Effector CD8-positive, alpha-beta T cell (primary cell): ENCODE measurements at places on chromosomes 12 and 14.

- DNase-seq: no peak
Observed at GRCh38 chr12:124635316-124635715, 67.9 kb upstream of the NCOR2 start.

DNA sequence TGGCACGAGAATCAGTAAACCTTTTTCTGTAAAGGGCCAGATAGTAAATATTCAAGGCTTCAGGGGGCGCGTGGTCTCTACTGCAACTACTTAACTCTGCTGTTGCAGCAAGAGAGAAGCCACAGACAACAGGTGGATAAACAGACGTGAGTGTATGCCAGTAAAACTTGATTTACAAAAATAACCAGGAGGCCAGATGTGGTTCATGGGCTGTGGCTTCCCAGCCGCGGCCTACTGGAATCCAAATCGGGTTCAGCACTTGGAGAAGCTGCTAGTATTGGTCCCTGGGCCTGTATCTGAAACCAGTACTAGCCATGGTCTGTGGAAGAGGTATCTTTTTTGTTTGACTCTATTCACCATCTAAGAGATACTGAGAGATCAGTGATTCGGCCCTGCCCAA lies 13.3 kb downstream of the PPP2R5C start:
- no peak for DNase-seq

DNA sequence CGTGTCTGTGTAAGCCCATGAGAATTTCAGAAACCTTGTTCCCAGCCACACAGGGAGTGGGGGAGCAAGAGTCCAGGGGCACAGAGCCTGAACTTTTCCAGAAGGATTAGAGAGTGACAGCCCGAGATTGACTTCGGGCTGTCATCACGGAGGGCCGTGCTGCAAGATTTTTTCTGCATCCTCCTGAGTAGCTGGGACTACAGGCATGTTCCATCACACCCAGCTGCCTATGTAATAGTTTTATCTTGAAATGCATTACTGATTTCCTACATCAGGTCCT lies 14.4 kb downstream of the EVL start:
- no peak for DNase-seq

DNA sequence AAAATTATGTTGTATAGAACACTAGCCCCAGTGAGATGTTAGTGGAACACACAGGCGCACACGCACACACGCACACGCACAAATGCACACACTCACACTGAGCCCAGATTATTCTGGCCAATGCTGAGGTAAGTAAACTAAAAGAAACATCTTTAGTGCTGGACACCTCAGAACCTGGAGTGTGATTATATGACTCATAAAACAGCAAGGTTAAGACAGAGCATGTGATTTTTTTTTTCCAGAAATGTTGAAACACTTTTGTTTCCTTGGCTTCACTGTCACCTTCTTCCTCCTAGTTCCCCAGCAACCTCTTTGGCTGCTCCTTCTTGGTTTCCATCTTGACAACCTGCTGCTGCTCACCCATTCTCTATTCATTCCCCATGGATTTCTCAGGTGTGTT lies 141.0 kb upstream of the ALG10B start:
- DNase-seq: no peak

GRCh38 chr14:44316647-44317440 lies 190.2 kb downstream of the FSCB start:
- no peak for DNase-seq

DNA sequence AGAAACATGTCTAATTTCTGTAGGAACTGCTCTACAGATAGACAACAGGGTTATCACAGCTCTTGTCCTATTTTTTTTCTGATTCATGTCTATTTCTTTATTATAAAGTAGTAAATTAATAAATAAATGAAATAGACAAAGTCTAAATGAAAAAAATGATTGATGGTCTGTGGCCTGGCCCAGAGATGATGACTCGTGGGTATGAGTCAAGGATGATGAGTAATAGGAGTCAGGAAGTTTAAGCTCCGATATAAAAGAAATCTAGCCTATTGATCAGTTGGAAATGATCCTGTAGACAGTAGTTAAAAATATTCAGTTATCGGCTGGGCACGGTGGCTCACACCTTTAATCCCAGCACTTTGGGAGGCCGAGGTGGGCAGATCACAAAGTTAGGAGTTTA lies 90.6 kb upstream of the RTL1 start:
- DNase-seq: no peak

- DNase-seq: no peak
Observed at GRCh38 chr12:68831751-68832503, 23.9 kb downstream of the MDM2 start.

DNA sequence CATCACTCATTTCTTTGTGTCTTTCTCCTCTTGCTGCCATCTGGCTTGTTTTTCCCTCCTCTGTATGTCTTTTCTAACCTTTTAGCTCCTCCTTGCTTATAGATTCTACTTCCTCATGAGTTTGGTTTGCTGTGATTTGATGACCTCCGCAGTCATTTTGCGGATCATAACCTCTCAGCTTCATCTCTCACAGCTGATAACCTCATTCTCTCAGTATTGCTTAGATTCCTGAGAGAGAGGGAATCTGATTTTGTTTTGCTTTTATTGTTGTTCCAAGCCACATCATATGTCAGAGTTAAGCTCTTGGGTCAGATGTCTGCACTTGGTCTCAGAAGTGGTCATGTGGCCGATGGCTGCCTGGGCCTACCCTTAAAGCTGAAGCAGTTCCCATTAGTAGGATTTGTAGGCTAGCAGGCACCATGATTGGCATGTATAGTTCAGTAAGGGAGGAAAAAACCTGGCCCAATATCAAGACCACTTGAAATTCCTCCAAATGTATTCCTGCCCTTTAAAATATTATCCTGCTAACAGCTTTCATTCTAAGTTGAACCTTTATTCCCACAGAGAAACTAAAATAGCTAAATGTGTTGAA lies 13.5 kb downstream of the ZNF664 start:
- DNase-seq: no peak

DNA sequence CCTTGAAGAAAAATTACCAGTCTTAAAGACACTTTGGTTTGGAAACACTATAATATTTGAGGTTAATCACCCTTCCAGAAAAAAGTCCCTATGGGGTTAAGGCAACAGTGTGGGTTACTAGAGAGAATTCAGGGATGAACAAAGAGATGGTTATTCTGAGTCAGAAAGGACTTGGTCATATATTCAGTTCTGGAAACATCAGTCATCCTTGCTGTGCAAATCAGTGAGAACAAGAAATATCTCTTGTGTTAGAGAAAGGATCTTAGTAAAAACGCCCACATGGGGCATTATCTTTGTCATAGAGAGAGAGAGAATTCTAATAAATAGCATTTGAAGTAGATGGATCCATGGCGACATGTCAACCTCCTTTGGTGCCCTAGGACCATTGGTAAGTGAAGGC lies 59.4 kb upstream of the E2F7 start:
- DNase-seq: no peak
